NCI-H187 (cell line): ENCODE measurements at places on chromosomes 3 and 15.

DNA sequence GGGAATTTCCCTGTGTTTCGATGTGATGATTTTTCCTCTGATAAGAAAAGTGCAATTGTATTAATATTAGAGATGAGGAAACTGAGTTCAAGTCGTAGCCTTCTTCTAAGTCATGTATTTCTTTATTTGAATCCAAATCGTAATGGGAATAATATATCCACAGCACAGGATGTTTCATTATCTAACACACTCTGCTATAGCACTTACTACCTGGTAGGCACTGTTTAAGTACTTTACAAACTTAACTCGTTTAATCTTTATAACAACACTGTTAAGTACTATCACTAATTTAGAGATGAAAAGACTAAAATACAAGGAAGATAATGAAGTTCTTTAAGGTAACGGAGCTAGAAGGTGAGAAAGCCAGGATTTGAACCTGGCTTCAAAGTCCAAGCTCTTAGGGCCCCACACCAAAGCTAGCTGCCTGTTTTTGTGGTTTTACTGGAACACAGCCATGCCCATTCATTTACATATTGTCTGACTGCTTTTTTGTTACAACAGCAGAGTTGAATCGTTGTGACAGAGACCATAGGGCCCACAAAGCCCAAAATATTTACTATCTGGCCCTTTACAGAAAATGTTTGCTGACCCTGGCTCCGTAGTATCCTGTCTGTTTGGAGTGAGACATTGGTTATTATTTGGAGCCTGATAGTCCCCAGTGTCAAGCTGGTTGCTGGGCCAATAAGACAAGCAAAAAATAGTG lies 9.6 kb upstream of the ATP13A3 start:
- DNase-seq = no peak

- no peak for DNase-seq
Observed at GRCh38 chr3:100210772-100211135, 50.0 kb upstream of the TBC1D23 start.

- DNase-seq = no peak
Observed at GRCh38 chr3:193301433-193301832, 60.4 kb downstream of the PLAAT1 start.

DNA sequence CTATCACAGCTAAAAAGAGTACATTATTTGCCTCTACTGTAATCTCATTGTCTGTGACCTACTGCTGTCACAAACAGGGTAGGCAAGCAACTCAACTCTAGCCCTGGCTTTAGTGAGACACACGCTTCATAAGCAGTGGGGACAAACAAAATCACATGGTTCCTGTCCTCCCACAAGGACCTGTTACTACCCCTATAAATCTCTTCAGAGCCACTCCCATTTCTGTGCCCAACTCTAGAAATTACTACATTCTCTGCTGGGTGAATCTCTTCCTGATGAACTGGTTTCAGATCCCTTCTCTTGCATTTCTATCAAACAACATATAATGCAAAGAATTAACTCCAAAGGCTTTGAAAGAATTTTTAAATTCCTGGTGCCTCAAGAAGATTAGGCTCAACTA lies 117.3 kb downstream of the DMXL2 start:
- no peak for DNase-seq

- DNase-seq = no peak
Observed at GRCh38 chr3:23856286-23856685, 50.5 kb downstream of the UBE2E1 start.

GRCh38 chr3:108103886-108104797 lies 13.3 kb upstream of the CD47 start:
- no peak for DNase-seq

DNA sequence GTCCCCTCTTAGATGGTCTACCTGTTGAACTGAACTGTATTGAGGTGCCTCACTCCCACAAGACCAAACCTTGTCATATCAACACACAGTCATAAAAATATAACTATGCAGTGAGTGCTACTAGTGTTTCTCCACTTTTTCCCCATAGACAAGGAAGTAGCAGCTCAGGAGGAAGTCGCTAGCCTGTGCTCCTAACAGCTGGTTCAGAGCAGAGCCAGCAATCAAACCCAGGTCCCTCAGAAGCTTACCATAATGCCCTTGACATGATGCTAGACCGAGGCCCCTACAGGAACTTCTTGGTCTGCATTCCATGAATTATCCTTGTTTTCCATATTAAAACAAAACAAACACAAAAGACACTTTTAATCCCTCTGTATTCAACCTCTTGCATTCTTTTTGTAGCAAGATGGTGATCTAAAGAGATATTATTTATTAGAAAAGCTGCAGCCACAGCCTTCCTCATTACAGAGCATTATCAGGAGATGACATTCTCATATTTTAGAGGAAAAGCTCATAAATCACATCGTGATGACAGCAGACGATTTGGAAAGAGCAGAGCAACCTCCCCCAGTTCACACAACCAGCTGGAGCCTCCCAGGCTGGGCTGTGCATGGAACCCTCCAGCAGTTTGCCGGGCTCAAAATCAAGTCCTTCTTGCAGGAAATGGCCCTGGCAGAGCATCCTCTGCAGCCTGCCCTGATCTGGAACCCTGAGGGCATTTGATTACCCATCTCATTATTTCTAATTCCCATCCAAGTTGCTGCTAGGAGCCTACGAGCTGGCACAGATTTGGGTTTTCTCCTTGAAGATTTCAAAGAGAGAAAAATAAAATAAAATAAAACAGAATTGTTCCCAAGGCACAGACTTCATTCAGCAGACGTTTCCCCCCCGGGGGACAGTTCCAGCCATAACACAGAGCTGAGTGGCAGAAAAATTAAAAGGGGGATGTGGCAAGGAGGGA lies 118.8 kb downstream of the SRGAP3 start:
- no peak for DNase-seq

DNA sequence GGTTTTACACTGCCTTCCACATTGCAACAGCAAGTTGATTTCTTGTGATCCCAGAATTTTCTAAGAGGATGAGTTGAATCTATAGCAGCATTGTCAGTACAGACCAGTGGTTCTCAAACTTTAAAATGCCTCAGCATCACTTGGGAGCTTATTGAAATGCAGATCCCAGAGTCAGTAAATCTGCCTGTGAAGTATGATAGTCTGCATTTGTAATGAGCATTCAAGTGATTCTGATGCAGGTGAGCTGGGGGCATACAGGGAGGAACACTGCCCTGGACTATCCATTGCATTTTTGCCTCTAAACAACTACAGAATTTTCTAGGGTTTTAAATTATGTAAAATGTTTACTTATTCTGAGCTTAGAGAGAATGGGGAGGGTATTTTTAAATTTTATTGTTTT lies 27.5 kb upstream of the PAQR5 start:
- no peak for DNase-seq

- no peak for DNase-seq
Observed at GRCh38 chr15:42119446-42119760, 25.0 kb upstream of the PLA2G4D start.

- no peak for DNase-seq
Observed at GRCh38 chr3:154842536-154842935, 237.6 kb upstream of the MME start.

GRCh38 chr3:162601101-162601670 lies 1104.6 kb downstream of the OTOL1 start:
- DNase-seq = no peak

DNA sequence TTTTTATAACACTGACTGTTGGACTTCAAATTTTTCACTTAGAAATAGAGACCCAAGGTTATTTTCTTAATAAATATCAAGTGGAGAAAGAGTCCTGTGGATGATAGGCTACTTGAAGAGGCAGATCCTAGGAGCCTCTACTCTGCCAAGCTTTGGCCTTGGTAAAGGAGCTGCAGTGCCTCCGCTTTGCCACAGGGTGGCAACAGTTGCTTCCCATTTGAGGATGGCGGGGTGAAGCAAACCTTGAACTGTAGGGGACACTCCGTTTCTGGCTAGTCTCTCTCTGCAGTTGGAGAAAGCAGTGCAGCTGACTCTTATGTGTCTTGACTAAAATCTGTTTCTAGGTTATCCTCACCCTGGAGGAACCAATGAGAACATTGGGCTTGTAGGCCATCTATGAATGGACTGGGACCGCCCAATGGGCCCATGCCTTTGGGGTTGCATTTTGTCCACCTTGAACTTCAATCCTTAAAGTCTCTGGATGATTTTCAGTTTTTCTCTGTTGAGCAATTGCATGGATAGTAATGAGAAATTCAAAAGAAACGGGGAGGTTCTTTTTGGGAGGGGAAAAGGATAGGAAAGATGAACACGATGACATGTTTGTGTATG lies 9.8 kb downstream of the SCG5 start:
- no peak for DNase-seq

- DNase-seq = no peak
Observed at GRCh38 chr3:13045241-13045903, 27.9 kb downstream of the IQSEC1 start.

GRCh38 chr3:170598091-170598502 lies 12.2 kb upstream of the SLC7A14 start:
- DNase-seq = no peak

DNA sequence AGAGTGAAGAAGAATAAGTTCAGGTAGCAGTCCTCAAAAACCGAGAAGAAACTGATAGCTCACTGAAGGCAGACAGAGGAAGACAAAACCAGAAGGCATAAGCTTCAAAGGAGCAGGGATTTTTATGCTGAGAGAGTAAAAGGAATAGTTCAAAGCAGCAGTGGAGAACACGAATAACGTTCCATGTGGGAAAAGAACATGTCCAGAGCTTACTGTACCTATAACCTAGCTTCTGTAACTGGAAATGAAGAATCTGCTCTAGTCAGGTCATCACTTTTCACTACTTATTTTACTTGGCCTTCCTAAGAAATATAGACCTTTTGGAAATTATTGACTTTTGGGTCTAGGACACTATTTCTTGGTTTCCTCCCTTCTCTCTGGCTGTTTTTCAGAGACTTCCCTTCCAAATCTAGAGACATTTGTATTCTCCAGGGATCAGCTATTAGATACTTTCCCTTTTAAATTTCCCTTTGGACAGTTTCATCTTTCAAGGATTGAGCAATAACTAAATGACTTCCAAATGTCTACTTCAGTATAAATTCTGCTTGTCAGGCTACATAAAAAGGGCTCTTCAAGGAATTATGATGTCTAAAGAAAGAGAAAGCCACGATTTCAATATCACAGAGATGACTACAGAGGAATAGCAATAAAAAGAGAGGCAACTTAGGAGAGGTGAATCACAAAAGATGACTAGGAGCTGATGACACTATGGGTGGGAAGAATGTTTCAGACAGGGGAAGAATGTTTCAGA lies 46.7 kb downstream of the UBE3A start:
- no peak for DNase-seq

DNA sequence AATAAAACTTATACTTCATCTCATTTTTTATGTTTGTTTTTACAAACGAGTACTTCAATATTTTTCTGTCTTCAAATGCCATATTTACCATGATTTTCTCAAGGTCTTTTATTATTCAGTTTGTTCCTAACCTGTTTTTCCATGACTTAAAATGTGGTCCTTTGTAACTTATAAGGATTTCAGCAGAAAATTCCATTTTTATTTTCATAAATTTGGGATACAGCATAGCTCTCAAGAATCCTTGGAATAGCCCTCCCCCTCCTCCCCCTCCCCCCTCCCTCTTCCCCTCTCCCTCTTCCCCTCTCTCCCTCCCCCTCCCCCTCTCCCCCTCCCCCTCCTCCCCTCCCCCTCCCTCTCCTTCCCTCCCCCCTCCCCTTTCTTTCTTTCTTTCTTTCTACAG lies 14.9 kb upstream of the STX19 start:
- DNase-seq = no peak

DNA sequence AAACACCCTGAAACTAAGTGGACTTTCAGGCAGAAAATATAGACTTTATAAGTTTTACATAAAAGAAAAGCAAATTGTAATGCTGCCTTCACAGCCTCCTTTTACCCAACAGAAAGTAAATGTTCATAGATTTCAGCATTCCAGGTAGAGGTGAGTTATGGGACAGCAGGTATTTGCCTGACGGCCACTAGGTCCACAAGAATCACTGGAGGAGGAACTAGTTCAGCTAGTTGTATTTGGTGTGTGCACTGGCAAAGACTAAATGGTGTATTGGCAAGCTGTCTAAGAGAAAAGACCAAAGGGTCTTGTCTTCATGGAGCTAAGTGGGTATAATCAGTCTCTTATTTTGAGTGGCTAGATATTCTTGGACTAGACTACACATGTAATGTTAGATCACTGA lies 34.2 kb downstream of the ZNF654 start:
- no peak for DNase-seq

- no peak for DNase-seq
Observed at GRCh38 chr3:195448205-195448875, 5.5 kb upstream of the ACAP2 start.

DNA sequence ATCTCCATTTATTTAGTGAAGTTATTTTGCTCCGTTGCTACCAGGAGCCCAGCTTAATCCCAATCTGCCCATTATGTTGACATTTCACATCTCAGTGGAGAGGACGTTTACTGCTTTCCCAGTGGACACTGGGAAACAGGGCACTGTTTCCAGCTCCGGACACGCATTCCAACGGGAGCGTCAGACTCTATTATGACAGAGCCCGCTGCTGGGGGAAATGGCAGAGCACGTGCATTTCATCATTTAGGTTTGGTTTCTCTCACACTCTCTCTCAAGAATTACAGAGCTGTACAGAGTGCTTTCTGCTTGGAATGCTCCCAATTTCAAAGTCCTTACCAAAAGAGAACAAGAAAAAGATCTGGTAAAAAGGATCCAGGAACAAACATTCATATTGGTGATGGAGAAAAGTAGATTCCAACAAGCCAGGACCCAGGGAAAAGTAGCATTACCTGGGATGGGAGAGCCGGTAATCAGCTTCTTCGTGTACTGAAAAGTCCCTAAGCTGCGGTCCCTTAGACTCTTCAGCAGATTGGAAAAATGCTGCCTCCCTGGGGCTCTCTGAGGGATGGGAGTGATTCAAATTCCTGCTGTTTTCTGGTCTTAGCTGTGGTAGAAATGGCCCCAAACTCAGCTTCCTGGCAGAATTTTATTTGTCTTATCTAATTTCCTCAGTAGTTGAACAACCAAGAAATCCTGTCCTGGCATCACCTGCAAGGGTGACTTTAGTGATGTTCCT lies 136.0 kb upstream of the THBS1 start:
- no peak for DNase-seq

DNA sequence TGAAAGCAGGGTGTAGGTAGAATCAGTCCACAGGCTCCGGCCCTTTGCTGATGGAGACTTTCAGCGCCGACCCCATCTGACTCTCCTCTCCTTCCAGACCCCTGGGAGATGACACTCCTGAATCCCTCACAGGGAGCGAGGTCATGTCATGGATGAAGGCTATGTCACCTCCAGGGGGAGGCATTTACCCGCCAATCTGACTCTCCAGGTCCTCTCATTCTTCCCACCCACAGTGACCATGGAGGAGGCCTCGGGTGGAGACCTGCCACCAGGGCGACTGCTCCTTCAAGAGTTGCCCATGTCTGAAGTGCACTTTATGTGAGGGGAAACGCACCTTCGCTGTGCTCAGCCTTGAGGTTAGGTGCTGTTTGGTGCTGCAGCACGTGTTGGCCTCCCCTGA lies 112.7 kb downstream of the KLF13 start:
- DNase-seq = no peak

- no peak for DNase-seq
Observed at GRCh38 chr3:150736903-150737832, 25.8 kb downstream of the SIAH2 start.

DNA sequence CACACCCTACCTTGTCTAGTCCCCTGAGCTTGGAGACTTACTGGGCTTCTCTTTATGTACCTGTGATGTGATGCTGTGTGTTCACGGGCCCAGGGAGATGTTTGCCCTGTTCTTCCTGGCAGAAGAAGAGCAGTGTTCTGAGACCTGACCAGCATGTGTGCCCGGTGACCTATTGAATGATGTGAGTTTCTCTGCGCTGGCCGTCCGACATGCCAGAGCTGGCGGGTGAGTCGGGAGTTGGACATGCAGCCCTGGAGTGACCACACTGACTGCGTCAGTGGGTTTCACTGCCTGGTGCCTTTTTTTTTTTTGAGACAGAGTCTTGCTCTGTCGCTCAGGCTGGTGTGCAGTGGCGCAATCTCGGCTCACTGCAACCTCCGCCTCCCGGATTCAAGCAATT lies 42.3 kb downstream of the CGNL1 start:
- no peak for DNase-seq
